GM10248 (cell line): ENCODE measurements at places on chromosomes 2 and 18.

- DNase-seq, result no peak
These were observed 449.8 kb downstream of the NRXN1 start for GRCh38 chr2:50582164-50582563.

DNA sequence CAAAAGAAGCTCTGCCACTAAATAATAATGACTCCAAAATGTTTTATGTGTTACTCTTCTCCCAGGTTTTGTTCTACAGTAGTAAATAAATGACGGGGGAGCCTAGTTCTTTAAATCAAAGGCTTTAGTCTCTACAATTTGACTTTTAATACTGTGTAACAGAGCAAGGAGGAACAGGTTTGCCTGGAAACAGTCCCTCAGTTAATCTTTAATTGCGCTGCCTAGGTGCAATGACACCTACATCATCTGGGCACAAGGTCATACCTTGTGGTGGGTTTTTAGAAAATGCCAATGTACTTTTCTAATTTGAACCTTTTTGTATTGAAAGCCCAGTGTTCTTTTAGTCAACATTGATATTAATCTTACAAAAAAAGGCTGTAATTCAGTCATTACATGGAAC lies 287.3 kb upstream of the SETBP1 start:
- DNase-seq, result no peak

DNA sequence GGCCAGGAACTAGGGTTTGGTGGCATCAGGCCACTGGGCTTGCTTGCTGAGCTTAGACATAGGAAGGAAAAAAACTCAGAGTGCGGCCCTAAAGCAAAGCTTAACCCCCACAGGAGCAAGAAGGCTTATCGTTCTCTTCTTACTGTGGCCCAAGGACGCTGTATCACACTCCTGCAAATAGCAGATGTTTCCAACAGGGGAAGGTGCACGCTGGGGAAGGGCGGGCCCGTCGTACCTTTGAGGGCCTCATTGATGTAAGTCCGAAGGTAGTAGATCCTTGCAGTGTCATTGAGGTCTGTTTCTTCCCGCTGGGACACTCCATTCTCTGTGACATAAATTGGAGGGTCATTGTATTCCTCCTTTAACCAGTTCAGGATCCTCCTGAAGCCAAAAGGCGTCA lies 46.6 kb downstream of the LCT start:
- no peak for DNase-seq

- DNase-seq, result no peak
These were observed 63.1 kb downstream of the LAMA3 start for GRCh38 chr18:23752363-23752762.

GRCh38 chr2:48144777-48145176 lies 238.5 kb upstream of the FBXO11 start:
- DNase-seq, result no peak

- DNase-seq, result no peak
These were observed 70.2 kb downstream of the TMEFF2 start for GRCh38 chr2:192124571-192124970.

GRCh38 chr18:57466745-57467409 lies 31.7 kb downstream of the ONECUT2 start:
- no peak for DNase-seq

DNA sequence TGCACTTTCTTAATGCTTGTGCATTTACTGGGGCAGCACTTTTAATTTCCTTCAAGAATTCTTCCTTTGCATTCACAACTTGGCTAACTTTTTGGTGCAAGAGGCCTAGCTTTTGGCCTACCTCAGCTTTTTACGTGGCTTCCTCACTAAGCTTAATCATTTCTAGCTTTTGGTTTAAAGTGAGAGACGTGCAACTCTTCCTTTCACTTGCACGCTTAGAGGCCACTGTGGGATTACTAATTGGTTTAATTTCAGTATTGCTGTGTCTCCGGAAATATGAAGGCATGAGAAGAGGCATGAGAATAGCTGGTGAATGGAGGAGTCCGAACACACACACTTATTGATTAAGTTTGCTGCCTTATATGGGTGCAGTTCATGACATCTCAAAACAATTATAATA lies 354.1 kb downstream of the DLGAP1 start:
- no peak for DNase-seq

- DNase-seq, result no peak
These were observed 162.3 kb downstream of the TCF4 start for GRCh38 chr18:55425698-55426097.

DNA sequence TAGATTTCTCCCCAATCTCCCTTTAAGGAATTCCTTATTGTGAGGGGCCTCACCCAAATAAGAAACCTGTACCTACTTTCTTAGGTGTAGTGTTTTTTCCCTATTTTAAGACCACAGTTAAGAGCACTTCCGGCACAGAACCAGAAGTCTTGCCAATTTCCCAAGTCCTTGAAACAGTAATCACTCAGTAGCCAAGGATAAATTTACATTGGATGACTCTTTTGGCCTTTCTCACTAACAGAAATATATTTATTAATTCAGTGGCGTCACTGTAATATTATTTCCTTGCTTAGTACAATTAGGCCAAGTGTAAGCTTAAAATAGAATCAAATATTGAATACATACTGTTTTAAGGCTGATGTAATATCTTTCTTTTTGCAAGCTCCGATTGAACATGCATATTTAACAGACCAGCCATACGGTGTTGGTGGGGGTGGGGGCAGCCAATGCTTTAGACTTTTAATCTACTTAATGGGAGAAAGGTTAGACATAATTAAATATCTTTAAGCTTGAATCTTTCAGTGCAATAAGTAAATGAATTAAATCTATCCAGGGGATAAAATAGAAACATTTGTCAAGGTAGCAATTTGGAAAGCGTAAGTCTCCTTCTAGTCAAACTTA lies 50.8 kb upstream of the ITGA6 start:
- DNase-seq, result no peak

GRCh38 chr2:2686222-2686621 lies 355.1 kb upstream of the MYT1L start:
- no peak for DNase-seq

GRCh38 chr2:168160897-168161296 lies 86.5 kb downstream of the STK39 start:
- no peak for DNase-seq

GRCh38 chr2:206798000-206798399 lies 32.6 kb downstream of the FASTKD2 start:
- DNase-seq, result no peak

- no peak for DNase-seq
These were observed 39.5 kb upstream of the SLC14A1 start for GRCh38 chr18:45684341-45685115.

- peak; percentile 33 for DNase-seq
These were observed 80.6 kb downstream of the TRABD2A start for GRCh38 chr2:84800194-84800805.

DNA sequence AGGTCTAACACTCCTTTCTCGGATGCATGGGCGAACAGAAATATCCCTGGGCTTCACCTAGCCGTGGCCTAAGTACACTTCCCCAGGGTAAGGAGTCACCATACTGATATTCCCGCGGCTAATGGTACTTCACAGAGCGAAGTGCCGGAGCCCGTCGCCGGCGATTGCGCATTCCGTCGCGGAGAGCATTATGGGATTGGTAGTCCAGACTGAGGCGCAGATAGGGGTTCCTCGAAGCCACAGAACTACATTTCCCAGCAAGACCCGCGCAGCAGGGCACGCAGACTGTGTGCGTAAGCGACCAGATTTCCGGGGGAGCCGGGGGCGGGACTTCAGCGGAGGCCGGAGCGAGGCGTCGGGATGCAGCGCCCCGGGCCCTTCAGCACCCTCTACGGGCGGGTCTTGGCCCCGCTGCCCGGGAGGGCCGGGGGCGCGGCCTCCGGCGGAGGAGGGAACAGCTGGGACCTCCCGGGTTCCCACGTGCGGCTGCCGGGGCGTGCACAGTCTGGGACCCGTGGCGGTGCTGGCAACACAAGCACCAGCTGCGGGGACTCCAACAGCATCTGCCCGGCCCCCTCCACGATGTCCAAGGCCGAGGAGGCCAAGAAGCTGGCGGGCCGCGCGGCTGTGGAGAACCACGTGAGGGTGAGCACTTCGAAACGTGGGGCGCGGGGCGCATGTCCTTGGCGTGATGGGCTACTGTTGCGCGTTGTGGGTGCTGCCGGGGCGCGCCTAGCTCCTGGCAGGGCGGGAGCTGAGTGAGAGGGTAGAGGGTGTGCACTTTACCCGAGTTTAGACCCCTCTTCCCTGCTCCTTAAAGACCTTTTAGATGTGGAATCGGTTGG lies at the start of gene RPIA:
RPIA (plus strand) TSS at position 335 of the 845 bp plus-strand sequence; CDS start at position 361, 26 bp downstream.
- peak; percentile 98 for DNase-seq

DNA sequence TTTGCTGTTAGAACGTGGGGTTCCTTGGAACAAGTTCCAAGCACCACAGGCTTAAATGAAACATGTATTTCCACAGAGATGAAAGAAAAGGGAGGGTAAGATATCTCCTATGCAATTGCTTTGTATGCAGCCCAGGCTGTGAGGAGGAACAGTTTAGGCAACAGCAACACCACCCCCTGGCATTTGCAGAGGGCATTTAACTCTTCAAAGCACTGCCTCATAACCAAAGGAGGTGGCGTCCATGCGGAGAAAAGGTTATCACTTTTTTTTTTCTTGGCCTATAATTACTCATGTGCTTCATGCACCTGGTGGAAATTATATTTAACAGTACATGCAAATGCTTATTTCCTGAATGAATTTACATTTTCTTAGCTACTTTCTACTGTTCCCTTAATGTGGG lies 286.0 kb downstream of the LPIN1 start:
- DNase-seq, result peak; percentile 26

DNA sequence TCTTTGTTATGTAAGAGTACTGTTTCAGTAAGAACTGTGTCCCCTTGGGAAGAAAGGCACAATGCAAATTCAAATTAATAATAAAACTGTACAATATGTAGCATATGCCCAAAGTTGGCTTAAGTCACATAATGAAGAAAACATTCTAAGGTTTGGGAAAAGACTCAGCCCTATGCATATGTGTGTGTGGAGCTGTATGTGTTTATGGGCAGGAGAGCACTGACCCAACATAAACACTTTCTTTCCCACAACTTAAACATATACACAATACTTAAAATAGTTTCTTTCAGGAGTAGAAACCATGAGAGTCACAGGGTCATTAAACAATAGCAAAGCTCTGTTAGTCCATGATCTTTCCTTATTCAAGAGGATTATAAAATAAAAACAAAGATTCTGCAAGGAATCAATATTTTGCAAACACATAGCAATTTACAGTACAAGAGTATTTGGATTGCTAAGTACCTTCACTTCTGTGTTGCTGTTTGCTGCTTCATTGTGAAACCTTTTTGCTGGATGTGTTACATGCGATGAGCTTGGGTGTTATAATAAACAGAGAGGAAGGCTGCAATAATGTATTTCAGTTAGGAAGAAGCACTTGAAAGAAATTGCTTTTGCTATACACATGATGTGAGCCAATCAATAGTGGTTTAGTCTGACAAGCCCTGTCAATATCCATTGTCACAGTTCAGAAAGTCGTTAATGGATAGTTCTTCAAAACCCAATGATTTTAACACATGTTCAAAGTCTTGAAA lies 347.3 kb downstream of the ARHGAP15 start:
- no peak for DNase-seq

GRCh38 chr18:49861659-49862058 lies 48.3 kb upstream of the ACAA2 start:
- no peak for DNase-seq

GRCh38 chr2:7812231-7812995 lies 869.4 kb upstream of the ID2 start:
- DNase-seq, result no peak

DNA sequence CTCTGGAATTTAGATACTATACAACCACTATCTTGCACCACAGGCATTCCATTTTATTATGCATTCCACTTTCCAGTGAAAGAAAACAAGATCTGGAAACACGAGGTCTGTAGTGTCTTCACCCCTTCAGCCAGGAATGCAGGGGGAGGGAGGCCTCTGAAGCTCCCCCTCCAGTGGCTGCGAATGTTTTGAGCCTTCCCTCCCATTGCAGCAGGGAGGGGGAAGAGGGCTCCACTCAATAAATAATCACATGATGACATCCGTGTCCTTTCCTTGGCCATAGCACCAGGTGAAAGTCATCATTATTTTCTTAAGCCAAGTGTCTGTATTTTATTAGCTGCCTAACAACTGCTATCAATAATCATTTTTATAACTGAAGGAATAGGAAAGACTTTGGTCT lies 38.6 kb downstream of the ALPK2 start:
- DNase-seq, result no peak

GRCh38 chr2:210551001-210551400 lies 5.4 kb upstream of the CPS1 start:
- no peak for DNase-seq

DNA sequence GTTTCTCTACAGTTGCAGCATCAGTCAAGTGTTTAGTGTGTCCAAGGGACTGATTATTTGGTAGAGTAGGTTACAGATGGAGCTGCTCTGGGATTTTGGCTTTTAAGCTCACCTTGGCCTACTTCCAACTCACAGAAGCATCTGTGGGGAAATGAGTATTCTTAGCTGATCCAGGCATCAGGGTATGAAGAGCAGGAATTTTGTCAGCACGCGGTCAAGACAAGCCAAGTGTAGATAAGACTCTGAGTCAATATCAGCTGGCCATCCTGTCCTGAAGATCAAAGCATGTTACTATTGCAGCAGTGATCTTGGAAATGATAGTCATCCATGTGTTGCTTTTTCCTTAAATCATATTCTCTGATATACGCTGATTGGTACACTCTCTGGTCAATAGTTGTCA lies 24.4 kb downstream of the SERPINB4 start:
- DNase-seq, result no peak

GRCh38 chr18:34933909-34934661 lies 107.1 kb upstream of the MAPRE2 start:
- DNase-seq, result no peak

DNA sequence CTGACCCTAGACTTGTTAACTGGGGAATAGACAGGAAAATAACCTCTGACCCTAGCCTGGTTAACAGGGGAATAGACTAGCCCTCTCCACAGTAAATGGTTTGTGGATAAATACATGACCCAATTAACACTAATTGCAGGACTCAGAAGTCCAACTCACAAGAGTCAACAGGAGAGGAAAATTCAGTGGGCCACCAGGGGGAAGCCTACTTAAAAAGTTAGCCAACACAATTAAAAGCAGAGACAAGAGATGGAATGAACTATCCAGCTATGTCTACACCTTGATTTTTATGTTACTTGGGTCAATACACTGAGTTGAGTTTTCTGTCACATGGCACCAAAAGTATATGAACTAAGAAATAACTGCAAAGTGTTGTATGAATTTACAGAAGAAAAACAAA lies 158.8 kb upstream of the SLC39A10 start:
- DNase-seq, result peak; percentile 26

DNA sequence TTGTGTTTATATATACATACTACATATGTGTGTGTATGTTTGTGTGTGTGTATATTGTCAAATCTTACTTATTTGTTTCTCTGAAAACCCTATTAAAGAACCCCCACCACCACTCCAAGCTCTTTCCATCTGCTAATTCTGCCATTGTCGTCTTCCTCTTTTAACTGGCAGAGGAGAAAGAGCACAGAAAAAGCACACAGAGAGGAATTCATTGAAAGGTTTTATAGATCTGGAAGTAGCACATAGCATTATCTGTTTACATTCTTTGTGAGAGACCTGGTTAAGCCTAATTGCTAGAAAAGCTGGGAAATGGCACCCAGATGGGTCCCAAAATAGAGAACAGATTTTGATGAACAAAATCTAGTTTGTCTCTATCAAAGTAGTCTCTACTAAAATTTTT lies 800.0 kb upstream of the PIK3C3 start:
- DNase-seq, result no peak
